ENCODE measurements at places on chromosomes 16 and 17.

DNA sequence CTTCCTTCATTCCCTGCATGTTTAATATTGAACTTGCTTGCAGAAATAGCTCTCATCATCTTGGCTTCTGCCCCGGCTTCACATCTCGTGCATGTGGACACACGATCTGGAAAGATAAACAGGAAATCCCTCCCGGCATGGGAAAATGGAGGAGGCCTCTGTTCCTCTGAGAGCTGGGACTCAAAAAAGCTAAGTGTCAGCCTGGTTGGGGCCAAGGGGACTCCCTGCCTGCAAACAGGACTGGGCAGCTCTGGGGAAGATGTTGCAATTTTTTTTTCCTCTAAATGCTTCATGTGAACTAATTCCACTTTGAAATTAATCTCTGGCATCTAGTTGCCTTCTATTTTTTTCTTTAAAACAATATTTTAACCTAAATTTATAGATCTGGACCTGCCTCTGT is 24.8 kb downstream of the ITPRIPL2 start:
- no peak for DNase-seq

DNA sequence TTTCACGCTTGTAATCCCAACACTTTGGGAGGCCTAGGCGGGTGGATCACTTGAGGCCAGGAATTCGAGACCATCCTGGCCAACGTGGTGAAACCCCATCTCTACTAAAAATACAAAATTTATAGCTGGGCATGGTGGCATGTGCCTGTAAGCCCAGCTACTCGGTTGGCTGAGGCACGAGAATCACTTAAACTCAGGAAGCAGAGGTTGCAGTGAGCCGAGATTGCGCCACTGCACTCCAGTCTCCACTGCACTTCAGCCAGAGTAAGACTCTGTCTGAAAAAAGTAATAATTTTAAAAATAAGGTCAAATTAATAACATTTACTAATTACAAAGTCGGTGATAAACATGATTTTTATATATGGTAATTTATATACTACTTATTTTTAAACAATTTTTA is 155.9 kb downstream of the AXIN2 start:
- DNase-seq = no peak

GRCh38 chr17:54524501-54524900 is 376.2 kb upstream of the TOM1L1 start:
- no peak for DNase-seq

GRCh38 chr17:61018938-61019337 is 341.3 kb downstream of the BCAS3 start:
- DNase-seq = no peak

DNA sequence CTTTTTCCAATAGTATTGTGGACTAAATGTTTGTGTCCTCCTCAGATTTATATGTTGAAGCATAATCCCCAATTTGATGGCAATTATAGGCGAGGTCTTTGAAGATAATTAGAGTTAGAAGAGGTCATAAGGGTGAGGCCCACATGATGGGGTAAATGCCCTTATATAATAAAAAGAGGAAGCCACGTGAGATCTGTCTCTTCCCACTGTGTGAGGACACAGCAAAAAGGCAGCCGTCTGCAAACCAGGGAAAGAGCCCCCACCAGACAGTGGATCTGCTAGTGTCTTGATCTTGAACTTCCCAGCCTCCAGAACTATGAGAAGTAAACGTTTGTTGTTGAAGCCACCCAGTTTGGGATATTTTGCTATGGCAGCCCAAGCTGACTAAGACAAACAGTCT is 76.0 kb downstream of the LYRM1 start:
- no peak for DNase-seq

GRCh38 chr17:62191390-62192361 is 126.6 kb upstream of the MED13 start:
- no peak for DNase-seq

GRCh38 chr16:84803146-84803545 is 16.6 kb upstream of the CRISPLD2 start:
- no peak for DNase-seq

DNA sequence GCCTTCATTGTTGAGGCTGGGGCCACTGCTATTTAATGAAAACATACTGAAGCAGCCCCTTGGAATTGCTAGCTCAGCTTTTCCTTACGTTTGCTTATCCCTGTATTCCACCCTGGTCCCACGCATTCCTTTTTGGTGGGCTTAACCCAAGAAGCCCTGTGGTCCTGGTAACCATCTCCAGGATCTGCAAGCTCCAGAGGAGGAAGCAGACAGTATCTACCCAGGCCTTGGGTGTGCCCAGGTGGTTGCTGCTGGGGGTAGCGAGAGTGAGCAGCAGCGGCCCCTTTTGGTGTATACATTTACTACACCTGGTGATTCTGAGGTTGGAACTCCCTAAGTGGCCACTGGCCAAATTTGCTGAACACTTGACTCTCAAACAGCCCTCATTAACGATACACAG is 97.7 kb downstream of the CBLN1 start:
- DNase-seq = no peak

GRCh38 chr16:24935336-24935735 is 79.8 kb downstream of the ARHGAP17 start:
- DNase-seq = no peak

GRCh38 chr17:66040402-66040801 is 151.5 kb downstream of the CEP112 start:
- DNase-seq = no peak

DNA sequence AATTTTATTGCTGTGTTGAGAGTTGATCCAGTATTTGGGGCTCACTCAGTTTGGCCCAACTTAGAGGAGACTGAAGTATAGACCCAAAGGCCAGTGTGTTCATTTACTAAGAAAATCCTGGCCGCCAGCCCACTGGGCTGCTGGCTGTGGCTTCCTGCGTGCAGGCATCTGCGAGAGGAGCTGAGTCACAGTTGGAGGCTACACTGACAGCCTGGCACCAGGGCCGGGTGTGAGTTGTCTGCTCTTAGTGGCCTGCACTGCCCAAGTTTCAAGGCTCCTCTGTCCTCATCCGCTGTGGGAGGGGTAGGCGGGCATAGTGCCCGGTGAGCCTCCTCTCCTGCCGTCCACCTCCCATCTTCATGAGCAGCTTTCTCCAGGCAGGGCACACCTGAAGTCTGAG is 54.2 kb downstream of the PLD6 start:
- no peak for DNase-seq

GRCh38 chr16:12229759-12230594 is 253.4 kb downstream of the SNX29 start:
- no peak for DNase-seq

DNA sequence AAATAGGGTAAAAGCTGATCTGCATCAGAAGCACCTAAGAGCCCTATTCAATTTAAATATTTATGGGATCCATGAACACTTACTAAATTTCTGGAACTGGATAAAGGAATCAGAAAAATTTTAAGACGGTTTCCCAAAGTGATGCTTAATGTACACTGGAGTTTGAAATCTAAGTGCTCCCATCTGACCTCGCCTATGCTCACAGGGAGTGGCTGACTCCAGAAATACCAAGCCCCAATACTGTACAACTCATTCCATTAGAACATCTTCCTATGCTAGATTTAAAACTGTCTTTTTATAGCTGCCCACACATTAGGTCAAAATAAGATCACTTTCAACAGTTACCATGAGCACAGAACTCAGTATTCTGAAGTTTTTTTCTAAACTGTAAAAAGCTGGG is 1214.6 kb downstream of the CDH11 start:
- no peak for DNase-seq

DNA sequence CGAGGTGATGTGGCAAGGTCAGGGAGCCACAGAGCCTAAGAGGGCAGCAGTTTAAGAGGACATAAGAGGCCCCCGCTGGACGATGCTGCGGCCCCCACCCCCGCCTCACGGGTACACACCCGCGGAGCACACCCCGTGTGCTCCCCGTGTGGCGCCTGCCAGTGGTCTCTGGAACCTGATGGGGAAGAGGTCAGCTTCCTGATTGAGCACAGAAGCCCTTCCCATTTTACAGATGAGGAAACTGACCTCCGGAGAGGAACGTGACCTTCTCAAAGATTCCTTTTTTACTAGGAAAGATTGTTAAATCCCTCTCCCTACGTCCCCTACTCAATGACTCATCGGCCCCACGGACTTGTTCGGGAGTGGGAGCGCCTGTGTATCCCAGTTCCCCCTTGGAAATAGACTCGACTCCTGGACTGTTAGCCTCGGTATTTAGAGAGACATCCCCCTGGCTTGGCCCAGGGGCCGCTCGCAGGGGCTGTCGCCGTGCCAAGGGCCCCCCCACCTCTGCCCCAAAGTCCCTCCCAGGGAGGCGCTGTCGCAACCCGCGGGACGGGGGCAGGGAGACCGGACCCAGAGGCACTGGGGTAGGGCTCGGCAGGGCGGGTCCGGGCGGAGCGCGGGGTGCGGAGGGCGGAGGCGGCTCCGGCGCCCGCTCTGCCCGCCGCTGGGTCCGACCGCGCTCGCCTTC is at the start of gene ABCC3:
Gene ABCC3 (plus strand): TSS at position 658 of the 691 bp plus-strand sequence. CDS start 56 bp downstream, outside the sequence.
- no peak for DNase-seq

- DNase-seq = no peak
Measured at GRCh38 chr17:73480740-73481139, 163.5 kb downstream of the SDK2 start.

DNA sequence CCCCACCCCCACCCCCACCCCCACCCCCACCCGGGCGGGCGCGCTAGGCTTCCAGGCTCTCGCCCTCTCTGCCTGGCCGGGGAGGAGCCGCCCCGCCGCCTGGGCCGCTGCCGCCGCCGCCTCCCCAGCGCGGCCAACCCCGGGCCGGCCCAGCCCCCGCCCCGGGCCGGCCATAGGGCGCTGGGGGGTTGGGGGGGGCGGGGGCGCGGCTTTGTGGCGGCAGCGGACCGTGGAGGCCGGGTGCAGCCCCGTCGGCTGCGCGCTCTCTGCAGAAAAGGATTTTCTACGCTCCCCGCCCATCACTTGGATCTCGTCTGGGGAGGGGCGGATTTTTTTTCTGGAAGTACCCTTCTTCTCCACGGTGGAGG is 230.9 kb downstream of the MRTFB start:
- DNase-seq = no peak

- no peak for DNase-seq
Measured at GRCh38 chr17:75102385-75102821, 7.4 kb upstream of the ARMC7 start.

Measured in stimulated activated CD4-positive, alpha-beta T cell treated with anti-CD3 and anti-CD28 coated beads, Interleukin-15, amount 100 ng/mL, for 1 hour (primary cell).